ENCODE measurements at places on chromosomes 3 and 15. TPM values are rescaled to one million over a fixed set of nuclear protein-coding genes. Genes with fewer than 3 reads are reported as not detected.

CCRL2 gene
- total RNA-seq: 3.3 TPM

GPR176 gene
- 1.0 TPM for total RNA-seq

DCP1A gene
- 15.6 TPM for total RNA-seq

LNP1 gene
- 3.4 TPM for total RNA-seq

IGSF11 gene
- total RNA-seq: 1.2 TPM

ALPK3 gene
- 0.13 TPM for total RNA-seq
